ENCODE measurements at places on chromosomes 5 and 9. TPM values are rescaled to one million over a fixed set of nuclear protein-coding genes. Genes with fewer than 3 reads are reported as not detected.
A peak's percentile ranks its signal among the peaks of the same experiment; 100 is the strongest.

The GARIN3 gene
- not detected for total RNA-seq

The NUTM2F gene
- total RNA-seq = not detected

The ENC1 gene
- 2.6 TPM for total RNA-seq

The CDH10 gene
- total RNA-seq = not detected

The CCNI2 gene
- total RNA-seq = not detected

GRCh38 chr5:150159031-150159430, 3.4 kb upstream of the PDGFRB start:
- ATAC-seq = no peak

DNA sequence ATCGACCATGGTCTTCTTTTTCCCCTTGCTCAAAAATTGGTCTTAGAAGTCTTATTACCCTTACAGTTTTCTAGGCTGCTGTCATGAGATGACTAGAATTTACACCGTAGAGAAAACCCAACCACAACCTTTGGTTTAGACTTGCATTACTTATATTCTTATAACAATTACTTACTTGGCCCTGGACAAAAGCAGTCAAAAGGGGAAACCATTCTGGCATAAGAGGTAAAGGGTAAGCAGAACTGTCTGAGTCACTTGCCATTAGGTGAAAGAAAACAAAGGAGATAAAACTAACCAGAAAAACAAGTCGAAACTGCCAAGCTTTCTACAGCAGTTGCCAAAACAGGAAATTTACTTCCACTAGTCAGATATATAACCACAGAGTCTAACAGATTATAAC, 17.9 kb downstream of the TMEM245 start:
- peak; percentile 91 for ATAC-seq

DNA sequence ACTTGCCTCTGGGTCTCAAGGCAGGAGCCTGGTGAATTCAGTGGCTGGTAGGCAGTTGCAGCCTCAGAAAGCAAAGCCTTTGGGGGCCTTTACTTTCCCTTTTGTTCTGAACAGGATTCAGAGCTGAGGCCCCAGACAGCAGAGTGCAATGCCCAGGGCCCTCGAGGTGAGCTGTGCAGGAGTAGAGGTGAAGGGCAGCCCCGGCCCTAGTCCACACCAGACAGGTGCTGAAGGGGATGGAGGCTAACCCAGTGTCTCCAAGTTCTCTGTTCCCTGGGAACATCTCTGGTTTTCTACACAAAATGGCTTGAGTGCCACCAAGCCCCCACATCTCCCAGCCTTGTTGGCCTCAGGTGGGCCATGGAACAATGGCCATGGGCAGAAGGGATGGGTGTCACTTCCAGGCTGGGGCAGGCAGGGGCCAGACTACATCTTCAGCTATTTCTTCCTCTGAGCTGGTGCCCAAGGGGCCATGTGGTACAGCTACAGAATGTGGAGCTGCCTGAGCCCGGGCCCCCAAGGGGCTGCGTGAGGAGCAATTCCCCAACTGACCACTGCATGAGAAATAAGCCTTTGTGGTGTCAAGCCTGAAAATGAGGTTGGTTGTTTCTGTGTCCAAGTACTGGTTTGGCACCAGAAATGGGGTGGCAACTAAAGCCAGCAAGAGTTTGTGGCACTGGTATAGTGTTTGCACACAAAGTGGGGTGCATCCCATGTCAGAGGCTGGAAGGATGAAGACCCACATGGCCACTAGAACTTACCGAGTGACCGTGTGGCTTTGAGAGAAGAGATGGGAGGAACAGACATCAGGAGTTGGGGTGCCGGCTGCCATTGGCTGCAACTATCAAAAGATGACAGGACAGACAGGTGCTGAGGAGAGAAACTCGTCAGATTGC, 57.8 kb downstream of the BARX1 start:
- no peak for ATAC-seq

DNA sequence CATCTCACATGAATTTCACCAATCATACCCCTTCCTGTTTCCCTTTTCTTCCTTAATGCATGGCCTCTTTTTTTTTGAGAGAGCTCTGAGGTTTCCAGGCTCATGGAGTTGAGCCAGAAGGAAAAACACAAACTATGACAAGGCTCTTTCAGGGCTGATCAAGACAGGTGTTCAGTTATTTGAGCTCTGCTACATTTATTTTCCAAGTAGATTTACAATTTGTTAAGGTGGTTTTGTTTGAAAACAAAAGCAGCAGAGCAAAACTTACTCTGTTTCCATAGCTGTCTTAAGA, 62.4 kb upstream of the IL7R start:
- ATAC-seq = no peak

DNA sequence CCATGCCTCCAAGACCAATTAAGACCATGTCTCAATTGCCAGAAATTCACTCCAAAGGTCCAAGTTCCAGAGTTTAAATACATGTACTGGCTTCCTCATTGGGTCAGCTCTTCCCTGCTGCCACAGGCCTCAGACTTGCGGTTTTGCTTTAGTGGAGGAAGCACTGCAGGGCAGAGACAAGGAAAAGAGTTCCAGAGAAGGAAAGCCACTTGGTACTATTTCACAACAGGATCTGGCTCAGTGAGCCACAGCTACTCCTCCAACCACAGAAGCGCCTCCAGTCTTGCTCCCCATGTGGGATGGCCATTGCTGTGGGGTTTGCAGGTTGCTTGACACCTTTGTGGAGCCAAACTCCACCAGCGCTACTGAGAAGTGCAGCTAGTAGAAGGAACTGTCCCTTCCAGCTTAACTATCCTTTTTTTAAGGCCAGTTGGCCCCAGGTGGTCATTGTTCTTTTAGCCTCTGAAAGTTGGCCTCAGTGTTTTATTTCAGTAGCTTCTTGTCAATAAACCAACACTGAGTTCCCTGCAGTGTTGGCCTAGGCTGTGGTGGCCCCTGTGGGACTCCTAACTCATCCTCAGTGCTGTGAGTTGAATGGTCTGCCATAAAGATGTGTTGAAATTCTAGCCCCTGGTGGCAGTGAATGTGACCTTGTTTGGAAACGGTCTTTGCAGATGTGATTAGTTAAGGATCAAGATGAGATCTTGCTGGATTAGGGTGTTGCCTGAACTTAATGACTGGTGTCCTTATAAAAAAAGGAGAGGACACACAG, 93.7 kb upstream of the DAP start:
- no peak for ATAC-seq

Measured in esophagus mucosa (tissue), 1 donor.